ENCODE measurements at places on chromosomes 6 and 20. TPM values are rescaled to one million over a fixed set of nuclear protein-coding genes. Genes with fewer than 3 reads are reported as not detected.
A peak's percentile ranks its signal among the peaks of the same experiment; 100 is the strongest.

- no peak for DNase-seq
Observed at GRCh38 chr6:132785936-132786335, 12.5 kb downstream of the SLC18B1 start.

DNA sequence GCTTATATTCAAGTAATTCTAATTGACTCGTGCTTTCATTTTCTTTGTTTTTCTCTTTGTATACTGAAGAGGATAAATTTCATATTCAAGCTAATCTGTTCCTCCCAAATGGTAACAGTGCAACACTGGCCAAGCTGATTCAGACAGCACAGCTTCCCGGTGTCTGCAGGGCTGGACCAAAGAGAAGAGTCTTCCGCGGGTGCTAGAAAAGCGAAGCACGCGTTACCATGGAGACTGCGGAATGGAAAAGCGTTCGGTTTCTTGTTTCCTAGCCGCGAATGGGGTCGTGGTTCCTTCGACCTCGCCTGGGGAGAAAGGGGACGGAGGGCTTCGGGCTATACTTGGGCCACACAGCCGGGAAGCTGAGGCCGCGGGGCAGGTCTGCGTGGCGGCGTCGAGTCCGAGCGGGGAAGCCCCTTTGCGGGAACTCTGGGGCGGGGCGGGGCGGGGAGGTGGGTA, 6.2 kb upstream of the ZNF311 start:
- peak; percentile 27 for DNase-seq

Gene HS3ST5
- not detected for total RNA-seq

Gene EPPIN
- total RNA-seq, result not detected

DNA sequence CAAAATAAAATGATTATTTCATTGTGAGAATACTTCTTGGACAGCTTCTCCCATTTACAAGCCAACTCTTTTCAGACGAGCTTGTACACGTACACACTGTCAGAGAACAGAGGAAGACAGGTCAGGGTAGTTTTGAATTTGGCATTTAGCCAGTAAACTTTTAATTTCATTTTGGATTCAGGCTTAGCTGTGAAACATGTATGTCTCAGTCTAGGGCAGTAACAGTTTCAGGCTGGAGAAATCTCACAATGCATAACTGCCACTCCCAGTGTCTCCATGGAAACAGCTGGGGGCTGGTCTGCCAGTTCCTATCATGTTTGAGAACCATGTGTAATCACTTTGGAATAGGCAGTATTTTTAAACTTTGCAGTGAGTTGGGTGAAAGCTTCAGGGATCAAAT, 22.0 kb upstream of the QKI start:
- peak; percentile 66 for DNase-seq

GRCh38 chr20:33095249-33095648, 15.8 kb downstream of the BPIFB4 start:
- no peak for DNase-seq

DNA sequence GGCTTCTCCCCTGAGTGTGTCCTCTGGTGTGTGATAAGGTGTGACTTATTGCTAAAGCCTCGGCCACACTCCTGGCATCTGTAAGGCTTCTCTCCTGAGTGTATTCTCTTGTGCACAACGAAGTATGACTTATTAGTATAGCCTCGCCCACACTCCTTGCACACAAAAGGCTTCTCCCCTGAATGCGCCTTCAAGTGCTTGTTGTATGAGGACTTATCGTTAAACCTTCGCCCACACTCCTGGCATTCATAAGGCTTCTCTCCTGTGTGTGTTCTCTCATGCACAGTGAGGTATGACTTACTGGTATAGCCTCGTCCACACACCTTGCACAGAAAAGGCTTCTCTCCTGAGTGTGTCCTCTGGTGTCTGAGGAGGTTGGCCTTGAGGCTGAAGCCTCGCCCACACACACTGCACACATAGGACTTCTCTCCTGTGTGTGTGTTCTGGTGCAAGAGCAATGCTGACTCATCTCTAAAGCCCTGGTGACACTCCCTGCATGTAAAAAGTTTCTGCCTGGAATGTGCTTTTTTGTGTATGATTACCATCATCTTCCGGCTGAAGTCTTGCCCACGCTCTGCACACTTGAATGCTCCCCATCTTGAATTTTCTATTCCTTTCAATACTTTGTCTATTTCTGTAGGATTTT, 20.4 kb downstream of the ZNF337 start:
- peak; percentile 71 for DNase-seq

- DNase-seq, result no peak
Observed at GRCh38 chr20:37944456-37944981, 41.6 kb downstream of the VSTM2L start.

Gene RNGTT
- total RNA-seq, result 25.2 TPM

DNA sequence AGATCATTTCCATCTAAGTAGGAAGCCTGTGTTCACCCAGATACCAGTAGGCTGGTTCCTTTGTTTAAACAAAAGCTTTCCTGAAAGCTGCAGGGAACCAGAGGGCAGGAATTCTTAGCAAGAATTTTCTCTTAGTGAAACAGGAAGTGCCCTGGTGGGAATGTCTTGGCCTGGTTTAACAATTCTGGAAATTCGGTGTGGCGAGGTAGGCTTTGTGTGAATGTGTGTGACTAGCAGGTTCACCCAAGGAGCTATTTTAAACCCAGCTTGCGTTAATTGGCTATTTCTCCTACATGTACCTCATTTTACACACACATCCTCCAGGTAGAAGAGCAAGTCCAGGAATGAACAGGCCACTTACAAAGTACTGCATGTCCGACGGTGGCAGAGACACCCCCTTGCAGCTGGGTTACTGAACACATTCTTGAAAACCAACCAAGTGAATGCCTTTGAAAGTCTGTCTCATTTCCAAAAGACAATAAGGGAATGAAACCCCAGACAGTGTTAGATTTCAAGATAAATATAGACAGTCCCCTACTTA, 64.6 kb downstream of the GFOD1 start:
- DNase-seq, result peak; percentile 64

Gene VNN1
- total RNA-seq, result 2.2 TPM

- no peak for DNase-seq
Observed at GRCh38 chr20:62632575-62633090, 9.7 kb upstream of the SLCO4A1 start.

- no peak for DNase-seq
Observed at GRCh38 chr6:52754443-52754842, 8.8 kb downstream of the GSTA2 start.

DNA sequence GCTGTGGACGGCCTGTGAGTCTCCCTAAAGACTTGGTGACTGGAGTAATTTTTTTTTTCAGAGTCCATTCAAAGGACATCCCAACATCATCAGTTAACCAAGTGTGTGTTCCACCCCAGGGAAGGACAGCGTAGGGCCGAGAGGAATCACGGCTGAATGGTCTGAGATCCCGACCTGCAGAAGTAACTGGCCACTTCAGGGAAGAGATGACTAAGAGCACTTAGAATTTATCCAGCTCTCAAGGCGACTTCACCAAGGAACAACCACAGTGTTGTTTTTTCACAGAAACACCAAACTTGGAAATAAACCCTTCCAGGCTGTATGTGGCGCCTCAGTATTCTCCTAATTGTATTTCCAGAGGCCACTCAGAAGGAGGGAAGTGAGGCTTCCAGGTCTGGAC, 231.6 kb downstream of the FNDC1 start:
- peak; percentile 40 for DNase-seq

Gene ID4
- 17.3 TPM for total RNA-seq

DNA sequence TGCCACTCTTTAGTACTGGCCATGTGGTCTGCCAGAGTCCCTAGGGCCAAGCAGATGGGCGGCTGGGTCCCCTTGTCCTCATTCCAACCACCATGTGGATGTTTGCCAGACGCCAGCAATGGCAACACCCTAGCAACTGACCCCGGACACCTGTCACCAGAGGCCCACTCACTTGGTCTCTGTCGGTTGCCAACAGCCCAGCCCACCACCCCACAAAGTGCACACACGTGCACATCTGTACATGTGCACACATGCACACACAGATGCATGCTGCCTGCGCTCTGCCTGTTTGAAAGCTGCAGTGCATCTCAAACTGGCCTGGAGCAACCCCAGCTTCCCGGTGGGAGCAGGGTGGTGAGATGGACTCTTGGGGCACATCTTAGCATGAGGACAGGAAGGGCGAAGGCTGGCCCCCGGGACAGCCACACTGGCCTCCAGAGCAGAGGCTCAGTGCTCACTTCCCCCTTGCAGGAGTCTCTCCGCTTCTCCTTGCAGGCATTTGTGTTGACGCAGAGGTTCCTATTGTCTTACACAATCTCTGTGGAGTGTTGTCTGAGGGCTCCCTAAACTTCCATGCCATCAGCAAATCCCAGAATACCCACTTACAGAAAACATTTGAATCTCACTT, 54.0 kb downstream of the PSMG4 start:
- no peak for DNase-seq

Gene TRIM40
- not detected for total RNA-seq

DNA sequence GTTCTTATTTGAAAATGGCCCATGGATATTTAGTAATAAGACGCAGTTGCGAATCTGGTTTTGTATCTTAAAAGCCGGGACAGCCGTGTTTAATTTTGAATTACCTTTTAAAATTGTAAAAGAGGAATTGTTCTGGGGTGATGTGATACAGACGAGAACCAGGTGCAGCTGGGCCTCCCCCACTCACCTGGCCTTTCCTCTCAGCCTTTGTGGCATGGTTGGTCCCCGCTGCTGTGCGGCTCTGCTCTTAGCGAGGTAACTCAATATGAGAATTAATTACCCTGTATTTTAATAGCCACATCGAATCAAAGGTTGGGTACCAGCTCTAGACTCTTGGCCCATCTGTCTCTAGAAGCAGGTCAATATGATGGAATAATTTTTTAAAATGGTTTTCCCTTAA, 56.5 kb upstream of the DACT2 start:
- no peak for DNase-seq

Measured in renal cortical epithelial cell (primary cell).